ENCODE measurements at places on chromosomes 5 and 9.

DNA sequence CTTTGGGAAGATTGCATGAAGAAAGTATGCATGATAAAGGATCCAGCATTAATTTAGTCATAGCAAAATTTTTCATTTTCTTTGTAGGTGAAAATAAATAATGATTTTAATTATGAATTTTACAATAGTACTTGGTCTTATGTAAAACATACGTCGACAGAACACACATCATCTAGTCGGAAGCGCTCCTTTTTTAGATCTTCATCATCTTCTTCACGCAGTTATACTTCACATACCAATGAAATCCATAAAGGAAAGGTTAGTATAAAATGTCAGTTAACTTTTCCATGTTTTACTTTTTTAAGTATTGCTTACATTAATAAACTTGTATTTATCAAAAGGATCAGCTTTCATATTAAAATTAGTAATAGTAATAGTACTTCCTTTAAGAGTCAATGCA is 35.8 kb downstream of the C7 start:
- DNase-seq, result no peak

- no peak for DNase-seq
Measured at GRCh38 chr9:97758334-97758916, 61.3 kb upstream of the XPA start.

DNA sequence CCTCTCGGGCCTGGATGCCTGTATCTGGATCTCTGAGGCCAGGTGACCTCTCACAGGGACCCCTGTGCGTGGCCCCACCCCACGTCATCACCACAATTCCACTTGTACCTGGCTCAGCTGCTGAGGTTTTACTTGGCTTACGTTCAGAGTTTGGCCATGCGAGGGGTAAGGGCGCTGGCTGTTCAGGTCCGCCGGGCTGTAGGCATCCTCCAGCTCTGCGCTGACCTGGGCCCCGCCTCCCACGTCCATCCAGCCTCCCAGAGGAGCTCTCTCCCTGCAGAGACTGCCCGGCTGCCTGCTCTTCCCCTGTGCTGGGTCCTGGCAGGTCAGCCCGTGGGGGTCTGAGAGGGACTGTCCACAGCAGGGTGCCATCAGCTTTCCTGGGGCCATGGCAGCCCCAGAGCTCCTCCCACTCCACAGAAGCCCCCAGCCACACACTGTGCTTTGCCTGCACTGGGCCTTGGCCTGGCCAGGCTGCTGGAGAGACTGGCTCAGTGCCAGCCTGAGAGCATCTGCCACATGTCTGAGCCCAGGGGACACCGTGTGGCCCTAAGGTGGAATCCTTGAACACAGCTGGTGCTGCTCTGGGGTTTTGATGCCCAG is 43.6 kb downstream of the SLC6A3 start:
- DNase-seq, result no peak

- DNase-seq, result no peak
Measured at GRCh38 chr5:162189719-162190118, 122.1 kb downstream of the GABRG2 start.

- DNase-seq, result no peak
Measured at GRCh38 chr9:995781-996180, 19.3 kb downstream of the DMRT3 start.

Measured in hematopoietic multipotent progenitor cell treated with erythropoietin and hydrocortisone succinate and interleukin-3 and kit ligand, for 17 days (in vitro differentiated cells).